NCI-H1092 treated with DMSO at 0.1 percent for 48 hours (cell line): ENCODE measurements at places on chromosomes 2 and 18.

GRCh38 chr2:234957834-234958135 lies 6.0 kb downstream of the SH3BP4 start:
- DNase-seq, result no peak

- DNase-seq, result no peak
These were observed 50.9 kb downstream of the PLEKHA3 start for GRCh38 chr2:178531168-178531567.

GRCh38 chr18:3851159-3851558 lies 401.2 kb downstream of the TGIF1 start:
- no peak for DNase-seq

- no peak for DNase-seq
These were observed 129.4 kb upstream of the NCK2 start for GRCh38 chr2:105615305-105615704.

GRCh38 chr2:95388856-95389244 lies 13.7 kb upstream of the FAHD2A start:
- DNase-seq, result no peak

DNA sequence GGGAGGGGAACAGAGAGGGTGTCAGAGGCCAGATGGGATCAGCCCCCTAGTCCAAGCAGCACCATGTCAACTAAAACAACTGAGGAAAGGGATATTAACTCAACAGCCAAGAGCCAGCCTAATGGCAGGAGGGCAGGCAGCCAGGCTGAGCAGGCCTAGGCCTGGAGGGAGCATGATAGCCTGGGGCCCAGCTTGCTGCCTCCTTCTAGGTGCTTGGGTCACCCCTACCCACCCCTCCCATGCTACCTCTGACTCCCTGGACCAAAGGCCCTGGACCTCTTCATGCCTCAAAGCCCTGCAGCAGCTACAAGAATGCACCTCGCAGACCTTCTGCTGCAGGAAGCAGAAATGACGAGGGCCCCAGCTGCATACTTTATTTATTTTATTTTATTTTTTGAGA lies 22.1 kb upstream of the TNS1 start:
- no peak for DNase-seq

- no peak for DNase-seq
These were observed 209.0 kb downstream of the FAM210A start for GRCh38 chr18:13517369-13517768.

GRCh38 chr2:148244593-148245292 lies 223.9 kb downstream of the MBD5 start:
- DNase-seq, result no peak

- no peak for DNase-seq
These were observed 74.3 kb downstream of the IRS1 start for GRCh38 chr2:226725126-226725860.

DNA sequence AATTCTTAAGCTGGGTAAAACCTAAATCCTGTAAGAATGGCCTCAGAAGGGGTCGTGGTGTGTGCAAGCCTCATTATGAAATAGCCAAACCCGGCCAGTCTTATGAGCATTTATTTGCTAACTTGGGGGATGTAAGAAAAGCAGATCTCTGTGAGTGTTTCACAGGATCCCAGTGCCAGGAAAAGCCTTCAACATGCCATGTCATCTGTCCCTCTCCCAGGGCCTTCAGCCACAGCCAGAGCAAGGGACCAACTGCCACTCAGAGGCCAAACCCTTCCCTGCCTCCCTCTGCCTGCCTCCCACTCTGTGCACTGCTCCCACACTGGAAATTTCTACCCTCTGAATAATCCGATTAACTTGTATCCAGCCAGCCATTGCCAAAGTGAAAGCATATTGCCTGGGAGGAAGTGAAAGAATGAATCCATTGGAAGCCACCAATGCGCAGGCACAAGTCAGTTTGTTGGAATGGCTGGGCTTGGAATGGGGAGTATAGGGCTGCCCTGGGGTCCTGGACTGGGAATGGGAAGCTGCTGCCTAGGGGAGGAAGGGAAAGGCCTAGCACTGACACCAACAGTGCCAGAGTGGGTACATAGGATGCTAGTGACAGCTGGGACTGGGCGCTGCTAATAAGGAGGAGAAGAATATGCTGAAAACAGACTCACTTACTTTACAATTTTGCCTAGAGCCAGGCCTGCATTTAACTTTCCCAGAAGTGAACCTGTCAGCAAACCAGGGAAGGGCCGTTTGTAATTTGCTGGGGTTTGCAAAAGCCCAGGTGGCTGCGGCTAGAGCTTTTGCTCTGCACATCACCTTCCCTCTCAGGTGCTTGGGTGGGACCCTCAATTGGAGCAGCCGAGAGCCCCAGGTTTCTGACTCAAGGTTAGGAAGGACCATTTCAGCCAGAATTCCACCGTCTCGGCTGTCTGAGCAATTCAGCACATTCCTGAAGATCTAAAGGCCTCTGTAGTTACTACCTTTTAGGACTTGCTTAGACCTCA lies 146.6 kb upstream of the NCK2 start:
- no peak for DNase-seq

- DNase-seq, result no peak
These were observed 109.2 kb upstream of the AGAP1 start for GRCh38 chr2:235384624-235385023.

DNA sequence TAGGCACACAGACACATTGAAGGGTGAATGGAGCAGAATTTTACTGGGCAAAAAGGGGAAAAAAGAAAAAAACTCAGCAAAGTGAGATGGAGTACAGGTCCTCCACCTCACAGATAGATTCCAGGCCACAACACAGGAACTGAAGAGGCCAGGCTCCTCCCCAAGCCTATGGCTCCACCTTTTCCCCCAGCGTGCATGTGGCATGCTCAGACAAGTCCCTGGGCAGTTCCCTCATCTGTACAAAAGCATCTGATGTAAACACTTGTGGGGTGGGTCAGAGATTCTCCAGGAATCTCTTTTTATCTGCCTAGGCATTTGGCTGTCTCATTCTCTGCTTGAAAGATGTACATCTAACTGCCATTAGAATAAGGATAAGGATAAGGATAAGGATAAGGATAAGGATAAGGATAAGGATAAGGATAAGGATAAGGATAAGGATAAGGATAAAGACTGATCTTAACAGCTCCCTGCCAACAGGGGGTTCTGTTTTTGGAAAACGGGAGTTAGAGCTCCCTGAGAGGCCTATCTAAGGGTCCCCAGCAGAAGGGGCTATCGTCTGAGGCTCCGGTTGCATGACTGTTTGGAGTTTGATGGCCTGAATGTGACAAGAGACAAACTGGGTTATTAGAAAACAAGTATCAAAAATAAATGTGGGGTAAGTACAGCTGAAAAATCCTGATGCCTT lies 17.2 kb upstream of the ASXL3 start:
- DNase-seq, result no peak

GRCh38 chr2:108906403-108907077 lies 82.5 kb downstream of the EDAR start:
- DNase-seq, result no peak

DNA sequence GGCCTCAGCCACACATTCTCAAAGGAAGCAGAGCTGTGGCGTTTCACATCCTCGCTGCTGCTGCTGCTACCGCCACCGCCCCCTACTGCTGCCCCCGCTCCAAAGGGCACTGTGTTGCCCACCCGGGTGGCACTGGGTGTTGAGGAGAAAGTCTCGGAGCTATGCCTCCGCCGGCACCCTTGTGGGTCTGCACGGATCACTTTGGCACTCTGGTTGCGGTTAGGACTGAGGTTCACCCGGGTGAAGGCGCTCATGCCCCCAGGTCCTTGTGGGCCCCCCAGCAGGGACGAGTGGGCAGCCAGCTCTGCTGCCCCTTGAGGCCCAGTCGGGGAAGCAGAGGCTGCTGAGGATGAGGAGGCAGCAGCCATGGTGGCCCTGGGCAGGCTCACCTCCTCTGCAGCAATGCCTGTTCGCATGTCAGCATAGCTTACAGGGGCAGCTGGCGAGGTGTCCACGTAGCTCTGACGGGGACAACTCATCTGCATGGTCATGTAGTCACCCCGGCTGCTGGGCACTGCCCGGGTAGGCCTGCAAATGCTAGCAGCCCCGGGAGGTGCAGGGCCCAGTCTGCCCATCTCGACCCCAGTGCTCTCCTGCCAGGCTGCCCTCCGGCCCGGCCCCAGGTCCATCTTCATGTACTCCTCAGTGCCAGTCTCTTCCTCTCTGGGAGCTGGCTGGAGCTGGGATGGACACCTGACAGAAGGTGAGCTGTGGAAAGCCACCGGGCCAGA lies 4.2 kb downstream of the IRS1 start:
- DNase-seq, result no peak

DNA sequence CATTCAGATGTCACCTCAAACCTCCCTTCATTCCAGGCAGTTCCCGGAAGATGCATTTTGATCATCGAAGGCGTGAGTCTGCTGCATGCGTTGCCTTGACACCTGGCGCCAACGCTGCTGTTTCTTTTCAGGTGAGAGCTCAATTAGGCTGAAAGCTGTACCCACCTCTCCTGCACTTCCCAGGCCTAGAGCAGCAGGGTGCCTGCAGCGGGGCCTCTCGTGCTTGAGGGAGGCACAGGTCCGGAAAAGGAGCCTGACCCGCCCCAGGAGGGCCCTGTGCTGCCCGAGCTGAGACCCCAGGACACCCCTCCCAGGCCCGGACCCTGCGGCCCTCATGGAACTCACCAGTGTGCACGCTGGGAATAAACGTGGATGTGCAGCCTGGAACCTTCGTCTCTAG lies 31.4 kb upstream of the KCNG2 start:
- no peak for DNase-seq

DNA sequence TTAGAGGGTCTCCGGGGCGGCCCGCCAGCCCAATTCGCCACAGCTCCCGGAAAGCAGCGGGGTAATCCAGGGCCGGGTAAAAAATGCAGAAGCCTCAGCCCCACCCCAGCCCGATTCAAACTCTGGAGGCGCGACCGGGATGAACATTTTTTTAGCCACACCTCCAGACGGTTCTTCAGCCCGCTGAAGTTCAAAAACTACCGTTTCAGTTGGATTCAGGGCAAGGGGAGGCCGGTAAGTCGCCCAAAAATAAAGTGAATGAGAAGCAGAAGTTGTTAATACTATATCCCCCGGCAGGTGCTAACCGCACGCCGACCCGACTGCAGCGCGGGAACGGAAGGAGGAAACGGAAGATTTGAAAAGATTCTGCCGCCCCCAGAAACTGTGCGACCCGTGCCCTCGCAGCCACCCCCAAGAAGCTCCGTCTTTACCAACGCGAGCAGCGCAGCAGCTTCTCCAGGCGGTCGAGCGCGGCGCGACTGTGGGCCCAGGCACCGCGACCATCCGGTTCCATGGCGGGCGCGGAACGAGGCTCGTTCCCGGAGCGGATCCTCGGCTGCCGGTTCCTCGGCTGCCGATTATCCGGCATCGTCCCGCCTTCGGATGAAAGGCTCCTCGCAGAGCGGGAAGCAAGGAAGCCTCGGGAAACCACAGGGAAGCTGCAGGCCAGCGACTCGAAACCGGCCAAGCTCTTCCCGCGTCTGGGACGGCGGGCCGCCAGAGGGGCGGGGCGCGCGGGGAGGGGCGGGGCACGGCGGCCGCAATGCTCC lies at the start of gene BARD1:
TSS of gene BARD1 (minus strand) at position 703 of the 770 bp plus-strand sequence. CDS start at position 589, 114 bp downstream.
- peak; percentile 63 for DNase-seq
